ENCODE measurements at places on chromosomes 2 and 18.

- DNase-seq: no peak
Observed at GRCh38 chr18:9803698-9804516, 81.9 kb upstream of the TXNDC2 start.

GRCh38 chr18:35029770-35030169, 11.4 kb upstream of the MAPRE2 start:
- no peak for DNase-seq

- DNase-seq: no peak
Observed at GRCh38 chr18:22211657-22212056, 42.3 kb downstream of the GATA6 start.

DNA sequence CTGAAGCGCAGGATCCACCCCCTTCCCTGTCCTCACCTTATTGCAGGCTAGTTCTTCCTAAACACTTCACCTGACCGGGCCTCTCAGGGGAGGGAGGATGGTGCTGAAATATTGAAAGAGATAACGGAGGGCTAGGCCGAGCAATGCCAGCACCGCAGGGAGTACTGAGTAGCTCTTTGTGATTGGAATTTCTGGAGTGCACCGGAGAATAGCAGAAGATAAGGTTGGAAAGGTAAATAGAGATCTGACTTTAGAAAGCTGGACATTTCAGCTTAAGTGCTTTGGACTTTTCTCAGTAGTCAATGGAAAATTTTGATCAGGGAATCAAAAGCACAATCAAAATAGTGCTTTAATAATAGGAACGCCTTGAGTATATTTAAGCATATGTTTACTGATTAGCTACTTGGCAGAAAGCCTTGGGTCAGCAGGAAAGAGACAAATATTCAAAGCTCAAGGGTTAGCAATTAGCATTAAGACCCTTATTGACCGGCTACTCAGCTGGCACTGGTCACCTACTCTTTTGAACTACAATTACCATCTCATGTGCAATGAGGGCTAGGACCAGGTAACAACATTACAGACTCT, 142.9 kb upstream of the NDUFV2 start:
- no peak for DNase-seq

DNA sequence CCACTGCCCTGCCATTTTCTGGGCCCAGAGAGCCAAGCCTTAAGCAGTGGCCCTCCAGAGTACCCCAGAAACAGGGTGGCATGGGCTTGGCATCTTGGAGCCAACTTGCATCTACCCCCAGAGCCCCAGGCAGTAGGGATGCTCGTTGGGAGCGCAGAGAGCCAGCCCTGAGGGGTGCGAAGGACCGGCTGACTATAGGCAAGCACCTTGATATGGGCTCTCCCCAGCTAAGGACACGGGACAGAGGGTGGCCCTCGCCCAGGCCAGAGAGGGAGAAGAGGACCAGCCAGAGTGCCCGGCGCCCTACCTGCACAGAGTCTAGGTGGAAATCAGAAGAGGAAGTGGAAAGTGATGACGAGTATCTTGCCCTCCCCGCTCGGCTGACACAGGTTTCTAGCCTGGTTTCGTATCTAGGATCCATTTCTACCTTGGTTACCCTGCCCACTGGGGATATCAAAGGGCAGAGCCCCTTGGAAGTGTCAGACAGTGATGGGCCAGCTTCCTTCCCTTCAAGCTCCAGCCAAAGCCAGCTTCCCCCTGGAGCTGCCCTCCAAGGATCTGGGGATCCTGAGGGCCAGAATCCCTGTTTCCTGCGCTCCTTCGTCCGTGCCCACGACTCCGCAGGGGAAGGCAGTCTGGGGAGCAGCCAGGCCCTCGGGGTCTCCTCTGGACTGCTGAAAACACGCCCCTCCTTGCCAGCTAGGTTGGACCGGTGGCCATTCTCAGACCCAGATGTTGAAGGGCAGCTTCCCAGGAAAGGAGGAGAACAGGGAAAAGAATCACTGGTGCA, 16.2 kb downstream of the CEP68 start:
- no peak for DNase-seq

Data from H1 (cell line).